Activated CD4-positive, alpha-beta T cell treated with anti-CD3 and anti-CD28 coated beads, Interleukin-2, amount 50 U/mL, for 4 hours (primary cell): ENCODE measurements at places on chromosomes 3 and 15.
A peak's percentile ranks its signal among the peaks of the same experiment; 100 is the strongest.

- DNase-seq = no peak
These were observed 92.7 kb downstream of the IL1RAP start for GRCh38 chr3:190606596-190606995.

GRCh38 chr3:128603811-128604775, 46.5 kb downstream of the RPN1 start:
- no peak for DNase-seq

DNA sequence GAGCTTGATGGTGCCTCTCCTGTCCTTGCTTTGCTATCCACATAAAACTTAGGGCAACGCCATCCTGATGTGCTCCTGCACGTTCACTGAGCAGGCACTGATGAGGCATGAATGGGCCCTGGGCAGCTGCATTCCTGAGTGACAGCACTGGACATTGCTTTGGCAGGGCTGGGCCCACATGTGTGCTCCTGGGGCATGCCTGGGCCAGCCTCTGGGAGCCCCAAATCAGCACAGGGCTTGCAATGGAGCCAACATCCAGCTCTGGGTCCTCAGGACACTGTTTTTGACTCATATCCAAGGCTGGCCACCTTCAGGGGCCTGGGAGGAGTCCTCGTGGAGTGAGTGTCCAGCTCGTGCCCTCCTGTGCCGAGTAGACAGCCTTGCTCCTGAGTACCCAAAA, 5.9 kb upstream of the TKT start:
- no peak for DNase-seq

- DNase-seq = no peak
These were observed 267.3 kb upstream of the IL12A start for GRCh38 chr3:159721324-159721723.

- DNase-seq = no peak
These were observed 68.4 kb downstream of the BFSP2 start for GRCh38 chr3:133468251-133468721.

DNA sequence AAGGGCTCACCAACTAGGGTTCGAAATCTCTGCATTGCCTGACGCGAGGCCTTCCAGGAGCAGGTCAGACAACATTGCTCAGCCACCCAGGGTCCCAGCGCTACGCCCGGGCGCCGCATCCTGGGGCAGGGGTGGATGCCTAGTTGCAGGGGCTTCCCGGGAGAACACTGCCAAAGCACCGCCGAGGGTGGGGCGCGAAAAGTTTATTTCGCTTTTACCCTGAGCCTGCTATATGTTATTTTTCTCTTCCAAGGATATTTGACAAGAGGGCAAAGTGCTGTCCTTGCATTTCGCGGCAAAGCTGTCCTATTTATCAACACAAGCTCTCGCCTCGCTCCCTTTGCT, 549 bp upstream of the SOX14 start:
- DNase-seq = no peak

DNA sequence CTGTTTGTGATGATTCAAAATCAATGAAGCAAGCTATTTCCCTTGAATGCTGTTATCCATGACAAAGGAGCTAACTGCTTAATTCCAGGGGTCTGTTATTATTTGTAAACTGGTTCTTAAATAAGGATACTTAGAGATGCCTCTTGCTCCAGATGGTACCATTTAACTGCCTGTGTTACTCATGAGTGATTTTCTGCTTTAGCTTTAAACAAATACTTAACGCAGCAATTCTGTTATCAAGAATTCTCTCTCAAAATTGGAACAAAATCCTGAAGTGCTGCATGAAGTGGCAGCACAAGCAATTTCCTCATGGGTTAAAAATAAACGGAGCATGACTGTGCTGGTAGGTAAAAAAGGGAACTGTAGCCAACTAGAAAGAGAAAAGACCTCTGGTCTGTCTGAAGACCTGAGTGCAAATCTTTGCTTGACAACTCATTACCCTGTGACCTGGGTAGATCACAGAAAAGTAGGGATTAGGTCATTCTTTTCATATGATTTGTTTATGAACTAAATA, 62.5 kb upstream of the GBE1 start:
- no peak for DNase-seq

GRCh38 chr3:58237941-58238681, 519 bp downstream of the ABHD6 start:
- DNase-seq = peak; percentile 53

DNA sequence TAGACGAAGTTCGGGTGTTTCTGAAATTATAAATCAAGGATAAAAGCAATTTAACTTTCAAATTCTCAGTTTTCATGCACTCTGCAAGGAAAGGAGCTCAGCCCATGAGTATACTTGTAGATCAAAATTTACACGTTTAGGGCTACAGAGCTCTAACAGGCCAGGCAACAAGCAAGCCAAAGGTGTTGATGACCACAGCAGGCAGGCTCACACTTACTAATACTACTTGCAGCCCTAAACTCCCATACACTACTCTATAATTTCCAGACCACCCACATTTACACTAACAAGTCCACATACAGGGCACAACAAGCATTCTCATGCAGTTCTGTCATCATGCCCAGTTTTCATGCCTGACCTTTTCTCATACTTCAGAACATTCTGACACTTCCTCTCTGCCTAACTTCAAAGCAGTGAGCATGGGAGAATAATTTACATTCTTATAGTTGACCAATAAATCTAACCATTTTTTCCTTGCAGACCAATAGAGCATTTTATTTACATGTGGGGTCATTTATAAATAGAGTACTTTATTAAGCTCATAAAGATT, 124.7 kb upstream of the FRMD4B start:
- no peak for DNase-seq

GRCh38 chr3:58563386-58564035, 13.7 kb downstream of the FAM107A start:
- no peak for DNase-seq

GRCh38 chr3:63863150-63864007, at the start of the genes ATXN7 and THOC7:
TSS of gene ATXN7 (plus strand) at chr3:63863867. CDS start at chr3:63912599, 48,732 bp downstream.
TSS of gene THOC7 (minus strand) at chr3:63863805. CDS start at chr3:63863790, 15 bp downstream.
- peak; percentile 66 for DNase-seq

DNA sequence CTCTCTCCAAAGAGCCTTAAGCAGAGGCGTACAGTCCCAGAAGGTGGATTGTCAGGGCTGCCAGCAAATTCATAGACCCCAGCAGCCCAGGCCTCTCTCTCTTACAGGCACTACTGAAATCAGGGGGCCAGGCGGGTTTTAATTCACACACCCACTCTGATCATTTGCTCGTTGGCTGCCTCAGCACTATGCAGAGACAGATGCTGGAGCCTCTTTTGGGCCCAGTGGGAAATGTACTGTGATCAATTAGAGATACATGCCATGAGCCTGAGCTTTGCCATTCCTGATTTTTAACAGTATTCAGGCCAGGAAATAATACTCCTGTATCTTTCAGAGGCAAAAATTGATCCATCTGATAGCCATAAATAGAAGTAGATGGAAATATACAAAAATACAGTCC, 53.0 kb downstream of the CMTM6 start:
- DNase-seq = no peak

DNA sequence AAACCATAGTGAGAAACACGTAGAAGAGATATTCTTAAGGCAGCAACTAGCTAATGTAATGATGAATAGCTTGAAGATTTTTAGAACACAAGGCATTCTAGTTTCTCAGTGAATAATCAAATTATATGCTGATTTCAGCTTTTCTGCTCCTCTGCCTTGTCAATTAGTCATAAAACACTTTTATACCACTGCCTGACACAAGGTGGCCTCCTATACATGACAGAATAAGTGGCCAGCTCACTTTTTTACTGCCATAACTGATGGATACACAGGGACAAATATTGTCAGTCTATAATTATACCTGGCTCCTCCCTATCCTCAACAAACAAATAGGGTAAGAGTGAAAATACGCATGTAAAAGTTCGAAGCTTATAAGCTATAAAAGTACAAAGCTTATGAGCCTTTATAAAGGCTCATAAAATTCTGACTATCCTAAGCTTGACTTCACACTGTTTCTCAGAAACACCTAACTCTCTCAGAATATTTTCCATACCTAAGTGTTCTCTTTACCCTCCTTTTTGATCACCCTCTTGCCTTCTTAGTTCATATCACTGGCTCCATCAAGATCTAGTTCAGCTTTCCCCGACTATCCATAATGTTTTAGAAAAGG, 81.6 kb downstream of the HERC1 start:
- no peak for DNase-seq

- no peak for DNase-seq
These were observed 127.3 kb upstream of the THBS1 start for GRCh38 chr15:39453620-39454019.

- no peak for DNase-seq
These were observed 575 bp downstream of the LEO1 start for GRCh38 chr15:51971032-51971374.

DNA sequence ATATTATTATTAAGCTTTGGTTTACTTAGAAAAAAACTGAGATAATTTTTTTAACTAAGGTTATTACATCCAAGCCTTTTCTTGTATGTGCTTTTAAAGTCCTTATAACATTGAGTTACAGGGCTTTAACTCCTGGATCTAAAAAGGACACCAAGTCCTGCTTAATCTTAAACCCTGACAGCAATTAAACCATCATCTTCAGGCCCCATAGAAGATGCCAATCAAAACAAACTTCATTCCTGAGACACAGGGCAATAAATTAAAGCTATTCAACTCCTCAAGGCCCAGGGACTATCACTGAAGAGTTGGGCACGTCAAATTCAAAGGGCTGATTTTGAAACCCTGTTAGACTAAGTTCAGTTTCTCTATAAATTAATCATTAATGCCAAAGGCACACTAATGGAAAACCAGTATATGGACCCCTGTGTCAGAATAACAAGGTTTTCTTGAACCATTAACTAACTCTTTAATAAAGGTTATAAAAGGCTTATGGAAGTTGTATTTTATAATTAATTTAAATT, 1152.6 kb downstream of the NSUN3 start:
- DNase-seq = no peak

DNA sequence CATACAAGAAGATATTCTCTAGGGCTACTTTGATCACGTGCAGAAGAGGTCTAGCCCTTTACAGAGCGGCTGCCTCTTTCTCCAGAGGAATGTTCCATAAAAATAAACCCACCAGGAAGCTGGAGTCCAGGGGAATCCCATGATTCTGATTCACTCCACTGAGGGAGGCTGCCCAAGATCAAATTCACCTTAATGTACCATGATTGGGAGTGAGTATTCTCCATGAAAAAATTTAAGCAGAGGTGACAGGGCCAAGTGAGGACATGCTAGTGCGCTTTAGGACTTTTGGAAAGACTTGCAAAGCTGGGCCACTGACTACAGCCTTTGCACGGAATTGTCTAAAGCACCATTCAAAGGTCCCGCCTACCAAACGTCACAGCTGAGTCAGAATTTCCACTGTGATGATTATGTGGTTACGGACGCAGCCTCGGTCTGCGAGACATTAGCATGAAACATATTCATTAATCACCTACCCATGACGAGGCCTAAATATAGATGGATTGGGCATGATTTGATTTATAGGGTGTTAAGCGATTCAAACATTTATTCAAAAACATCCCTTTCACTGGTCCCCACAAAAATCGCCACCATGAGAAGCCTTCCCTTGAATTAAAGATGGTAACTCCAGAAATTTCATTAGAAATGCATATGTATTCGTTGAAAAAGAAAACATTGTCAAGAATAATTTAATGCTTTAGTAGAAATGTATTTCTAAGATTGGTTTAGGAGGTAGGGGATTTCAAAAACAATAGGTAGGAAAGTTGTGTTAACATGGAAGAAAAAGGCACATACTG, 152.6 kb downstream of the GREM1 start:
- no peak for DNase-seq

DNA sequence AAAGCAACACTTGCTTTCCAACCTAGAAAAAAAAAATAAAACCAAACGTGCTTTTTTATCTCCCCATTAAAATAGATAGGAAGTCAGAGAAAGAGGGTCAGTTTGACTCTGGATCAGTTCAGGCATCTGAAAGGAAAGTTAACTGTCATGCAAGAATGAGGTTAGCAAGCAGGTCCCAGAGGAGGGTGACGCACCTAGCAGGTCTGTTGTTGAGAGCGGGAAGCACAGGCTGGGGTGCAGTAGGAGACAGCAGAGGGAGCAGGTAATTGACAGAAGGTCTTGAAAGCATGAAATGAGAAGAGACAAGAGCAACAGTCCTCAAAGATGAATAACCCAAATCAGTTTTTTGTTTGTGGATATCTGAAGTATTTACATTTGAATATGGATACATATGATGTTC, 82.5 kb downstream of the ANO10 start:
- DNase-seq = no peak
